Cardiac muscle cell (in vitro differentiated cells and primary cell): ENCODE measurements at places on chromosomes 11 and 22. TPM values are rescaled to one million over a fixed set of nuclear protein-coding genes. Genes with fewer than 3 reads are reported as not detected.

DNA sequence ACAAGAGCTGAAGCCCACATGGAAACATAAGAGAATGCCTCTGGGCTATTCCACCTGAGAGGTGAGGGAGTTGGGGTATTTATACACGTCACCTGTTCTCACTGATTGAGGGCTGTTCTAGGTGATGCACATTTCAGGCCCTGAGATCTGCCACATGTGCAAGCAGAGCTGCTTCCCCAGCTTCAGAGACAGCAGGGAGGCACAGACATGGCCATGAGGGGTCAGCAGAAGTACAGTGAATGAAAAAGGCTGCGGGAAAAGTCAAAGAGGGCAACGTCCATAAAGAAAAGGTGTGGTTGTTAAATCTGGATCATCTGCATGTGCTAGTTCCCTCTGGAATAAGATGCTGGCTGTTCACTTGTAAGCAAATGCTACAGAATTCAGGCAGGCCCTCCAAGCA, 75.4 kb downstream of the GAB4 start:
- H3K4me3 ChIP-seq, result no peak overlapping the region
- H3K36me3 ChIP-seq, result no peaks in the 10 kb centered on the region
- no peaks in the 10 kb centered on the region for H3K4me1 ChIP-seq
- H3K27me3 ChIP-seq, result no peaks in the 10 kb centered on the region
- no peak for DNase-seq

DNA sequence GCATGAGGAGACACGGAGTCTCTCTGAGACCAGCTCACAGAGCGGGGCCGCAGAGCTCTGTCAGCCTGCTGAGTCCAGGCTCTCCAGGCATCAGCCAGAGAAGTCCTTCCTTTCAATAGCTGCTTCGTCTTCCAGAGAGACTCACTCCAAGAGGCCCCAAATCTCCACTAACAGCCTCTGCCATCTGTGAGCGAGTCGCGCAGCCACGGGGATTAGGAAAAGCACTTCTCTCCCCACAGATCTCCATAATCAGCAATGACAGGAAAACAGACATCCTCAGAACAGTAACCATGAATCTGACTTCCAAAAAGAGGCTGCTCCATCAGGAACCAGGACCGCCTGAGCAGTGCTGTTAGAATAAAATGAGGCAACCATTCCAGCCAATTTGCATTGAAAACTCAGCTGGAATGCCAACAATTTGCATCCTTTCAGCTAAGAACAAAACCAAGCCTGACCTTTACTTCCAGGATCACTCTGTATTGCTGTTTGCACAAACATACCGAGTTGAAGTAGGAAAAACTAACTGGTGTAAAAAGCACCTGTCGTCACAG, 65.4 kb downstream of the SMCO4 start:
- no peaks in the 10 kb centered on the region for H3K36me3 ChIP-seq
- no peak overlapping the region for H3K4me3 ChIP-seq
- no peak for DNase-seq
- H3K27ac ChIP-seq, result peak overlapping the region; percentile 70
- H3K4me1 ChIP-seq, result peaks cover 44% of the 10 kb centered on the region
- no peaks in the 10 kb centered on the region for H3K27me3 ChIP-seq

GRCh38 chr22:42500161-42500835, 19.3 kb downstream of the RRP7A start:
- H3K4me3 ChIP-seq, result no peak overlapping the region
- no peaks in the 10 kb centered on the region for H3K36me3 ChIP-seq
- H3K4me1 ChIP-seq, result no peaks in the 10 kb centered on the region
- no peaks in the 10 kb centered on the region for H3K27me3 ChIP-seq

DNA sequence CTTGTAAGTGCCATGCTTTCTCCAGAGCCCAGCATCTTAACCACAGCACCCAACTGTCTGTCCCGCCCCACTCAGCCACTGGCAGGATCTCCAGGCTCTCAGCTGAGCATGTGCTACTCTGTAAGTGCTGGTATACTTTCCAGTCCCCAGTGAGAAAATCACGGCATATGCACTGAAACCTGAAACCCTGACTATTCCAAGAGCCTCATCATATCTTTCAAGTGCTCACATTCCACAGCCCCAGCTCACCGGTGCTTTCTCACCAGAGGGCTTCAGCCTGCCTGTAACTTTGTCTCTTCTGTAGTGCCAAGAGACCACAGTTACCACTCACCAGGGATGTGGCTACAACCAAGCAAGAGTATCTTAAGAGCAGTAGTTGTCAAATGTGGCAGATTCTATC, 24.4 kb upstream of the PAMR1 start:
- no peaks in the 10 kb centered on the region for H3K36me3 ChIP-seq
- DNase-seq, result peak; percentile 85
- peak overlapping the region; percentile 74 for H3K27ac ChIP-seq

DNA sequence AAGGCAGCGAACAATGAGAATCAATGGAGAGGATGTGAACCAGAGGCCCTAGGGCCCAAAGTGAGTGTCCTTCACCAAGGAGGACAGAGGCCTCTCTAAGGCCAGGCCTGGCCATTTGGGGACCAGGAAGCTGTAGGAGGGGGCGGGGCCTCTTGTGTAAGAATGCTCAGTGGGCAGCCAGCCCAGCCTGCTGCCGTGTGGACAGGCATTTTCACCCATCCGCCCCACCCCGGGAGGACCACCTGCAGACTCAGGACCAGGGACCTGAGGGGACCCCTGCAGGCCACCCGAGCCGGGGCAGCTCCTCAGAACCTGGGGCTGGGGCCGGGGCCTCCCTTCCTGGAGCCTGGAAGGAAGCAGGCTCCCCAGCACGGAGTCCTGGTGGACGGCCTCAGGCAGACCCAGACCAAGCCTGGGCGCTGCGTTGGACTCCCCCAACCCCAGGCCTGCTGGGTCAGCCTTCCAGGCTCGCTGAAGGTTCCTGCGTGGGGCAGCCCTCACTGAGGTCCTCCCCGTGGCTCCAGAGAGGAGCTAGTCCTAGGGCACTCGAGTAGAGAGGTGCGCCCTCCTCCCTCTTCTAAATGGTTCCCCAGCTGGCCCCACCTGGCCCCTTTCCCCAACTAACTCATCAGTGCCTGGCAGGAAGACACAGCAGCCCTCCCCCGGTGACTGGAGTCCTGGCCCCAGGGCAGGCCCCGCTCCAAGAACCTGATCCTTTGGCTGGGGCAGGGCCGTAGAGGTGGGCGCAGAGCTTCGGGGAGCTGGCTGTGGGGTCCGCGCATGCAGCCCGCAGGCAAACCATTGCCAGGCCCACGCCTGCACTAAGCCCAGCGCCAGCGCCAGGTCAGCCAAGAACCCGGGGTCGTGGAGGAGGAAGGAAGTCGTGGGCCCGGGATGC, 1.5 kb upstream of the TRABD start:
- no peaks in the 10 kb centered on the region for H3K27me3 ChIP-seq
- no peaks in the 10 kb centered on the region for H3K36me3 ChIP-seq
- peak; percentile 76 for DNase-seq
- peaks cover 12% of the 10 kb centered on the region for H3K4me1 ChIP-seq

- no peak for DNase-seq
- peak overlapping the region; percentile 96 for H3K27ac ChIP-seq
Measured at GRCh38 chr11:11978792-11979487, 29.5 kb downstream of the DKK3 start.

- H3K36me3 ChIP-seq, result no peaks in the 10 kb centered on the region
- no peaks in the 10 kb centered on the region for H3K27me3 ChIP-seq
- no peak for DNase-seq
Measured at GRCh38 chr11:115498354-115498753, 5.9 kb downstream of the CADM1 start.

DNA sequence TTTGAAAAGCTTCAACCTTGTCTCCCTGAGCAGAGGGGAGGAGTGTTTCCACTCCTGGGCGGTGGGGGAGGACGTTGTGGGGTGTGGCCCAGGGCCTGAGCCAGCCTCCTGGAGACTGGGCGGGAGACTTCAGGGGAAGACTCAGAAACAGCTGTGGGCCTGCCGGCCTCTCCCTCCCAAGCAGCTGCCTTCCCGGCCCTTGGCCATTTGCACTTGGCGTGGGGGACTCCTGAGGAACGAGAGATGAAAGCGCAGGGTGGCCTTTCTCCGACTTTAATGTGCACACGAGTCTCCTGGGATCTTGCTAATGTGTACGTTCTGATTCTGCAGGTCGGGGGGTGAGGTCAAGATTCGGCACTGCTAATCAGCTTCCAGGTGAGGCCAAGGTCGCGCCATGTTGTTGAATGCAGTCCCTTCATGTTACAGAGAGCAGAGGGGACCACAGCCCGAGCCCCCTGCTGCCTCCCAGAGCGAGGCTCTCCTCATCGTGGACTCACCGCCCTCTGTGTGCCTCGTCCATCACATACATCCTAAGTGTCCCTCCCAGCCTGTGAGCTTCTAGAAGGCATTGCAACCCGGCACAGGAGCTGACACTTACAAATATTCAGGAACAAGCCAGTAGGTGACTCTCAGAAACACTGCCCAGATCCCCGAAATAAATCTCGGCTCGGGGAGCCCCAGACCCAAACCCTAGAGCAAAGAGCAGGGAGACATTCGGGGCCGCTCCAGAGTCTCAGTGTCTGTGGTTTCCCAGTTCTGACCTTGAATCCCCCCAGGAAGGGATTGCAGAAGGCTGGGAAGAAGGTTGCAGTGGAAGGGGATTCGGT, 7.7 kb downstream of the LIF start:
- H3K36me3 ChIP-seq, result no peaks in the 10 kb centered on the region
- H3K4me1 ChIP-seq, result peaks cover 3% of the 10 kb centered on the region
- peak; percentile 88 for DNase-seq
- no peak overlapping the region for H3K27ac ChIP-seq
- no peaks in the 10 kb centered on the region for H3K27me3 ChIP-seq

Gene TEAD1
- 73.9 and 105 TPM in 2 replicates for total RNA-seq

Gene DNAJB7
- not detected in 2 replicates for total RNA-seq

Gene GSTT2
- total RNA-seq, result 1.2 and 5.2 TPM in 2 replicates

Gene YAP1
- 264 and 277 TPM in 2 replicates for total RNA-seq
